ENCODE measurements at places on chromosomes 1 and 21.

DNA sequence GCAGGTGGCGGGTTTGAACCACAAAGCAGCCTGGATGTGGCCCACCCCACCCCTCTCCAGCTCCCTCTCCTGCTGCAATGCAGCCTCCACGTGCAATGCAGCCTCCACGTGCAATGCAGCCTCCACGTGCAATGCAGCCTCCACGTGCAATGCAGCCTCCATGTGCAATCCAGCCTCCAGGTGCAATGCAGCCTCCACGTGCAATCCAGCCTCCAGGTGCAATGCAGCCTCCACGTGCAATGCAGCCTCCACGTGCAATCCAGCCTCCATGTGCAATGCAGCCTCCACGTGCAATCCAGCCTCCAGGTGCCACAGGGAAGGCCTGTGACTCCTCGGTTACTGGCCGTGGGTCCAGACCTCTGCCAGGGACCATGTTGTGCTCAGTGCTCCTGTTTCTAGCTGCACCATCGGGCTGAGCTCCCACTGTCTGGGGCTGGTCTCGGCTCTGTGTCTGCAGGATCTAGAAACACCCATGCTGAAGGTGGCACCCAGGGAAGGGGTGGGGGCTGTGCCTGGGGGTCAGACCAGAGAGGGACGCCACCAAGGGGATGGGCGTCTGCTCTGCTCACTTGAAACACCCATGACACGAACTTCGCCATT, 11.9 kb upstream of the LRRC3 start:
- DNase-seq = no peak

GRCh38 chr1:171588230-171588629, 33.8 kb upstream of the MYOCOS start:
- DNase-seq = no peak

GRCh38 chr21:35410123-35410522, 361.0 kb upstream of the RUNX1 start:
- DNase-seq = no peak

DNA sequence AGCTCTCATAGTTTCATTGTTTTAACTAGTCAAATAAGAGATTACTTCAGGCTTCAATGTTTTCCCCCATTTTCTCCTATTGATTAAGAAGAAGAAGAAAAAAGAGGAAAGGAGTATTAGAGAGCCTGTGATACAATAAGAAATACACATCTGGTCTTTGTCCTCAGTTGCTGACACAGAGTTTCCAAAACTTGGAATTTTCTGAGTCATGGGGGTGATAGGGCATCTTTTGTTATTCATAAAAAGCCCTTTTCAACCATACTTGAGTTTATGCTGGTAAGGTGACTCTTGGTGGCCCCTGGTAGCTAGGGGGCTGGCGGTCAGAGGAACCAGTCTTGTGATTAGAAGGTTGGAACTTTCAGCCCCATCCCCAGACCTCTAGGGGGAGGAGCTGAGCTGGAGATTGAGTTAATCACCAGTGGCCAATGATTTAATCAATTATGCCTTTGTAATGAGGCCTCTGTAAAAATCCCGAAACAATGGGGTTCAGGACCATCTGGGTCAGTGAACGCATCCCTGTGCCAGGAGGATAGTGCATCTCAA, 28.9 kb upstream of the KLF18 start:
- peak; percentile 6 for DNase-seq

GRCh38 chr1:63903947-63904610, 130.3 kb downstream of the ROR1 start:
- no peak for DNase-seq

DNA sequence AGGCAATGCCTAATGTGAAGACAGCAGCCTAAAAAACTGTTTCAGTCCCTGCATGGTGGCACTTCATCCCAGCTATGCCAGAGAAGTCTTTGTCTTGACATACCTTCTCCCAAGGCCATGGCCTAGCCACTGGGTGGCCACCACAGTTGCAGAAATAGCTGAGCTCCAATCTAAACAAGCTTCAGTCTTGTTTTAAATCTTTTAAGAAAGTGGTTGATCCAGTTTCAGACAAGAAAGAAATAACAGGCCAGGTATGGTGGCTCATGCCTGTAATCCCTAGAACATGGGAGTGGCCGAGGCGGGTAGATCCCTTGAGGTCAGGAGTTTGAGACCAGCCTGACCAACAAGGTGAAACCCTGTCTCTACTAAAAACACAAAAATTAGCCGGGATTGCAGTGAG, 600.0 kb upstream of the PLXNA2 start:
- DNase-seq = no peak

DNA sequence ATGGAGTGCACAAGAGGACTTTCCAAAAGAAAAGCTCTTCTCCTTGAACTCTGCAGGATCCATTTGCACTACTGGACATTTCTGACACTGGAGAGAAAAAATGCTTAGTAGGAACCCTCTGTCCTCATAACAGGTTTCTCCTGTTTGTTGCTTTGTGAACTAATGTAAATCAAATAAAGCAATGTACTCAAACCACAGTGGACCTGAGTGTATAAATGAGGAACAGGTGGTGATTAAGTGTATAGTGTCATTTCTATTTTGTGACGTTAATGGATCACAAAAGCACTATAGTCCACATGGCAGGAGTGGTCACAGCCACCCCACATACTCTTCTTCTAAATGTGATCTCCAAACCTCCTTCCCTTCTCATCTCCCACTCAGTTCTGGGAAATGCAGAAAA, 268.4 kb upstream of the DUSP10 start:
- DNase-seq = no peak

DNA sequence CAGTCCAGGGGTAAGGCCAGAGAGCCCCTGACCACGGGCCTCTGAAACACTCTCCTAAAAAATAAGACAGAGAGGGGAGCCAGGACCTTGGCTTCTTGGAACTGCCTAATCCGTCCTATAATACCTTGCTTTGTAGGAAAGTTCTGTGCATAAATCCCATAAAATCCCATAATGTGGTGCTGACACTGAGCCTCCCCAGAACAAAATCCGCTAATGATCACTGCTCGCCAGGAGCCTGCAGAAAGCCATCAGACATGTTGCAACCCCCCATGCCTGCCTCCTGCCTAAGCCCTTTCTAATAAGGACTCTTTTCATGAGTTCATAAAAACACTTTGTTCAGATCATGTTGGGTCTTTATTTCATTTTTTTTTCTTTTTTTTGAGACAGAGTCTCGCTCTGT, 9.3 kb upstream of the DHRS3 start:
- DNase-seq = peak; percentile 19

DNA sequence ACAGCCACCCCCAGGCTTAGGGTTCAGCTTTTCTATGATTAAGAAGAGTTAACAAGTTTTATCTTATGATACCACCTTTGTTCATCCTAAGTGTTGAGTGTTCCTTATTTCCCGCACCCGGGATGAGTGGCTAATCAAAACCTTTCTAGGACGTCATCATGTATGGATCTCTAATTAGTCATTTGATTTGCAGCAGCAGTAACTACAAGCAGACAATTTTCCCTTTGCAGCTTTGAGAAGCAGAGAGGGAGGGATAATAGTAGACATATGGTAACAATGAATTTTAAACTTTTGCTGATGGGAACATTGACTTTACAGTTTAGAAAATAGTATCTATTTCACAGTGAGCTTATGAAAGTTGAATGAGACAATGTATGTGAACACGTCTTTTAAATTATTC, 30.8 kb upstream of the SLC35F3 start:
- DNase-seq = no peak

DNA sequence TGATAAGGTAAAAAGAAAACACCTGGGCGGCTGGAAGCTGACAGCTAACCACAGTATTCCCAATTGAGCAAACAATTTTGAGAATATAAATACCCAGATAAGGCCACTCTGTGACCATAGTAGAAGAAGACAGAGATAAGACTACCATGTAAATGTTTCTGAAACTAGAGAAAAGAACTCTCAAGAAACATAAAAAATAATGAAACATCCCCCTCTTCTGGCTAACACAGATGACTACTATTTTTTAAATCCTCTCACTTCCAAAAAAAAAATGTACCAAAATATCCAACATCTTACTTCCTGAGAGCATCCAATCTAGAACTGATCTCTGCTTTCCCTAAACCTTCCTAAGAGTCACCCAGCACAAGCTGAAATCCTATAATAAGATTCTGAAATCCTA, 125.9 kb downstream of the HFM1 start:
- peak; percentile 66 for DNase-seq

DNA sequence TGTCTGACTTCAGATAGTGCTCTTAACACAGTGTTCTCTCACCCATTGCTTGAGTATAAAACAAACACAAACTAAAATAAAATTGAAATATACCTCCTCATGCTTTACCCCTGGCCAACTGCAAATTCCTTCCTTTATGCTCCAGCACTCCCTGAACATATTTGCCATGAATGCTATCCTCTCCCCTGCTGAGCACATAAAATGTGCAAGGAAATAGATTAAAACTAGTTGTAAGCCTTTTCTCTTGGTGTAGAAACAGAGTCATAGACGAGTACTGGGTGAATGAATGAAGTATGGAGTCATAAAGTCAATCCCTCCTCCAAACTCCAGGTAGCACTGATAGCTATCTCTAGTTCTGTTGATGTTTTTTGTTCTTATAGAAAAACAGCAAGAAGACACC, 2.6 kb downstream of the GPR161 start:
- no peak for DNase-seq

- no peak for DNase-seq
Observed at GRCh38 chr1:233791721-233792120, 112.8 kb upstream of the SLC35F3 start.

GRCh38 chr1:116704278-116704677, 36.7 kb upstream of the IGSF3 start:
- no peak for DNase-seq

DNA sequence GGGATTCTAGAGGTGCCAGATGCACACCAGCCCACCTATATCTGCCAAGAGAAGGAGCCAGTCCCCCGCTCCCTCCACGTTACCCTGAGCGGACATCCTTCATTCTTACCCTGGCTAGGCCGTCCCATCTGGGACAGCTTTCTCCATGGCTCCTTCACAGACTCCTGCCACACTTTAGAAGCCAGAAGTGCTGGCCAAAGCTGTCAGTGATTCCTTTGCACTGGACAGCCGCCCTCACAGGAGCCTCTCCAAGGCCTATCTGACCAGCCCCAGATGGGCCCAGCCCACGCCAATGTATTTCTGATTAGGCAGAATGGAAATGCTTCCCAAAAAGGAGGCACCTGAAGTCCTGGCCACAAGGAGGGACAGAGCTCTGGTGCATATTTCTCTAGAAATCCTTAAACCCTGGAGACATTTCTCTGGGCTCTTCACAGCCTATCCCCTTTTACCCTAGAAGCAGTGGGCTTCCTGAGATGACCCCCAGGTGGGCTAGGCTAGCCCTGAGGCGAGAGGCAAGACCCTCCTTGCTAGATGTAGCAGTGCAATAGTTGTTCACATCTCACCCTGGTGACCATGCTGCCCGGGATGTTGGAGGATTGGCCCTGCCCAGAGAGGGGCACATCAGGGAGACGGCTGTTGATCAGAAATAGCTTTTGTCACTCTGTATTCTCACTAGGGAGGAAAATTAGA, 44.1 kb downstream of the RASSF5 start:
- no peak for DNase-seq

DNA sequence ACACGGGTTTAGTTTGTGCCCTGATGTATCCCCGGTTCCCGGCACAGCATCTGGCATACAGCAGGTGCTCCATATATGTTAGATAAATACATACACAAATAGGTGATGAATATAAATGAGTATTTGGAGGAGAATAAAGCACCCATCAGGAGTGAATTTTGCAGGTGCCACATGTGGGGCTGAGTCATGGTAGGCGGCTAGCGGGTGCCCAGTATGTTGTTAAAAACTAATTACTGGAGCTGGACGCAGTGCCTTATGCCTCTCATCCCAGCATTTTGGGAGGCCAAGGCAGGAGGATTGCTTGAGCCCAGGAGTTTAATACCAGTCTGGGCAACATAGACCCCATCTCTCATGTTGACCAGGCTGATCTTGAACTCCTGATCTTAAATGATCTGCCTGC, 16.7 kb upstream of the WASF2 start:
- no peak for DNase-seq

GRCh38 chr1:10494754-10495474, 20.2 kb downstream of the PEX14 start:
- peak; percentile 67 for DNase-seq

- DNase-seq = no peak
Observed at GRCh38 chr1:51664421-51665240, 47.7 kb downstream of the OSBPL9 start.

- no peak for DNase-seq
Observed at GRCh38 chr21:40151611-40152010, 284.4 kb downstream of the PCP4 start.

DNA sequence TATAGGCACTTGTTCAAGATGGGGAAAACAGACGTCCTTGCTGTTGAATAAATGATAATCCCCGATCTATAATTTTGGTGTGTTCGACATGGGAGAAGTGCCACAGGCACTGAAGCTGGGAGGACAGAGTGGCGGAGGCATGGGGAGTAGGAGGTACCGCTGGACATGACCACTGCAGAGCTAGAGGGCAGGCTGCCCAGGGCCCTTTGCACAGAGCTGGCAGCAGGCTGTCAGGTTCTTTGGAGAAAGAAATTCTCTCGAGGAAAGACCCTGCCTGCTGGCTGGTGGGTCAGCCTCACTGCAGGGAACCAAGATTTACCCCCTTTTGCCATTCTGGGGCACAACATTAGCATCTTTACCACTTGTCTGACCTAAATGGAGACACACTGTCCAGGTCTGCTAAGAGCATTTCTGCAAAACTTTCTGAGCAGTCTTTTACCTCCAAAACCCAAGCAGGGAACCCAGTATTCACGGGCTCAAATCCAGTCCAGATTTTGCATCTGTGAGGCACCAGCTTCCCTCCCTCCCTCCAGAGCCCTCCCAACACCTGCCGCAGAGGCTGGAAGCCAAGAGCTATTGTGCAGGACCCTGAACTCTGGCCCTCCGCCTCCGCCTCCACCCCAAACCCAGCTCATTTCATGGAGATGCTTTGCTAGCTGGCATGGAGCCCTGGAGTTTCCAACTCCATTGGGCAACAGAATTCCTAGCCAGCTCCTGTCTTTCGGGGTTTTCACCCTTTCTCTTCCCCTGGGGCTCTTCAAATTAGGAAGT, 142.3 kb downstream of the PLXNA2 start:
- DNase-seq = no peak

DNA sequence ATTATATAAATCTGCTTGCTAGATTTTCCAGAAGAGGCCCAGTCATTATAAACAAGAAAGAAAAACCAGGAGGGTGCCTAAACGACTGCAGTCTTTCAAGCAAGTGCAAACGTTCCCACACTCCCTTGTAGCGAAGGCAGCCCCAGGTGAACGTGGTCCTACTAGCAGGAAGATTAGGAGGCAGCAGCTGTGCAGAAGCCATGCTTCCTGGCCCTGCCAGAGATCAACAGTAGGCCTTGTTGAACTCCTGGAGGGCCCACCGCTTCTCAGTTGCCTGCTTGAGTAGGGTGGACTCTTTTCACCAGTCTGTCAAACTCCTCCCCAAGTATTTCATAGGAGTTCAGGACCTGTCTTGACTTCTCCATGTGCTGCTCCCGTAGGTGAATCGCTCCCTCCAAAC, 163.0 kb upstream of the GORAB start:
- DNase-seq = no peak
